ENCODE measurements at places on chromosomes 11 and 22.

DNA sequence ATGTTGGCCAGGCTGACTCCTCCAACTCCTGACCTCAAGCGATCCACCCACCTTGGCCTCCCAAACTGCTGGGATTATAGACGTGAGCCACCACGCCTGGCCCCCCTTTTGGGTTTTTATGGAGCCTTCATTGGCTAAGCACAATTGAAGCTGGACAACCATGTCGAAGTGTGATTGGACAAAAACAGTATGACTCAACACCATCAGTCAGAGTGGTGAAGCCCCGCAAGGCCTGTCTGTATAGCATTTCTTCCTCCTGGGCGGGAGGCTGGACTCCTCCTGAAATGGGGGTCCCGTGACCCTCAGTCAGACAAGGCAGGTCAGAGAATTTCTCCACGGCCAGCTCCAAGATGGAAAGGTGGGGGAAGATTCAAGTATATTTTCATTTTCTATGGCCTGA is 3.1 kb upstream of the PARVB start:
- peak; percentile 54 for DNase-seq

GRCh38 chr22:26172389-26172990 is 3.2 kb downstream of the SEZ6L start:
- DNase-seq: peak; percentile 27

DNA sequence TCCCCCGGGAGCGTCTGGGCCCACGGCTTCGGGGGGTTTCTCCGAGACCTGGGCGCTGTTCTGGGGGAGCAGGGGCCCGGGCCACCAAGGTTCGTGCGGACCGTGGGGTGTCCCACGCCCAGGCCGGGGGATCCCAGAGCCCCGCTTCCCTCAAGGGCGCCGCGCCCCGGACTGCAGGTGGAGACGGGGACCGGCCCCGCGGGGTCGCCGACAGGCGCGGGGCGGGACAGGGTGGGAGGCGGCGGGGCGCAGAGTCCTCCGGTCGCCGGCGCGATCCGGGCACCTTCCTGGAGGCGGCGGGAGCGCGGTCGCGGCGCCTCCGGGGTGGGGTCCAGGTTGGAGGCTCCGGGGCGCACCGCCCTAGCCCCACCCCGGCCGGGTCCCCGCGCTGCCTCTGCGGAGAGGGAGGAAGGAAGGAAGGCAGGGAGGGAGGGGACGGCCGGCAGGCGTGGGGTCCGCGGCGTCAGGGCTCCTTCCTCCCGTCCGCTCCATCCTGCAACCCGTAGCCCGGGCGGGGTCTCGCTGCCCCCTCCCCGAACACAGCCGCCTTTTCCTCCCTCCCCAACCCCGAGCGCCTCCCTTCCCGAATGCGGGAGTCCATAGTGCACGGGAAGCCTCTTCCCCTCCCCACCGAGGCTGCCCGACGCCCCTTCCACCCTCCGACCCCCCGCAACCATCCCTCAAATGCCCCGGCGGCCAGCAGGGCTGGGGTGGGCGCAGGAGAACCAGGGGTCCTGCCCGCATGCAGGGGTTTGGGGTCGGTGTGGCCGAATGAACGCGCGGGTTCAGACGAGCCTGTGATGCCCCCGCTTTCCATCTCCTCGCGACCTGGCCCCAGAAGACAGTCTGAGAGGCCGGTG is 4.3 kb upstream of the ZBED4 start:
- DNase-seq: no peak

DNA sequence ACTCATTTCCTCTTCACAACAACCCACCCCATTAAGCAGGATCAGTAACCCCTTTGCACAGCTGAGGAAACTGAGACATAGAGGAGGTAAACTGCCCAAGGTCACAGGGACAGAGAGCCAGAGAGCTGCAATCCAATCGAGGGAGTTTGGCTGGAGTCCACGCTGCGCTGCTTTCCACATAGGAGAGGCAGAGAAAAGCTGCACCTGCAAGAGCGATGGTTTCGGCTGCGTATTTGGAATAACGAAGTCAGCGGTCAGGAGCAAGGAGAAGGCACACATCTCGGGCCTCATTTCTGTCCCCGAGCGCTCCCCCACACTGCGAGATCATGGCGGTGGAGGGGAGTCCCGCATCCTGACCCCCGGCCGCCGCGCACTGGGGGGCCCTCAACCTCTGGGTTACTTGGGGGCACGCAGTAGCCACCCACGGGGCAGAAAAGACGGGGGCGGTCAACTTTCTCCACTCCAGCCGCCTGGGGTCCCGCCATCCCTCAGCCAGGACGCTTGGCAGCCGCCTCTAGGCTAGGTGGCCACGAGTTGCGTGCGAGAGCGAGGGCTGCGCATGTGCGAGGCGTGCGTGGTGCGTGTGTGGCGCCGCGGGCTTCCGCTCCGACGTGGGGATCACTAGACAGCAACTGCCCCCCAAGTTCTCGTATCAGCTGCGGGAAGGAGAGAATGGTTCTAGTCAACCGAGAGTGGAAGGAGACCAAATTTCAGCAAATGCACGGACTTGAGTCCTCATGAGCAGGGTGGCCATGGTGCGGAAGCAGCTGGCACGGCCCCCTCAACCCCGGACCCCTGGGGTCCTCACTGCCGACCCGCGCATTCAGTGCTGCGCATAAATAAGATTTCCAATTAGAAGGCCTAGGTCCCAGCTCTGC is 42.3 kb upstream of the CLDN5 start:
- no peak for DNase-seq

GRCh38 chr11:7515447-7515886 is 1.7 kb downstream of the PPFIBP2 start:
- DNase-seq: no peak

- no peak for DNase-seq
Measured at GRCh38 chr11:127866109-127866508, 721.2 kb downstream of the ETS1 start.

DNA sequence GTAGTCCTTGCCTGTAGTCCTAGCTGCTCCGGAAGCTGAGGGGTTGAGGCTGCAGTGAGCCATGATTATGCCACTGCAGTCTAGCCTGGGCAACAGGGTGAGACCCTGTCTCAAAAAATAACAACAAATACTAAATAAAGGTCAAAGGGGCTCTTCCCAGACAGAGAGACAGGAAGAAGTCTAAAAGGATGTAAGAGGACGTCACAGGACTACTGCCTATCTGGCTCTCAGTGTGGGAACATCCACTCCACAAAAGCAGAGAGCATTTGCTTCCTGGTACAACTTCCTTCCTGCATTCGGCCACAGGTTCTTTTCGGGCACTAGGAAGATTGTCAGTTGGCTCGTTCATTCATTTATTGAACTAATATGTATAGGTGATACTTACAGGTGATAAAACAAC is 110.6 kb downstream of the SGSM3 start:
- no peak for DNase-seq

GRCh38 chr11:96235751-96236150 is 107.2 kb downstream of the MAML2 start:
- DNase-seq: peak; percentile 61

GRCh38 chr22:43162412-43163150 is 11.2 kb downstream of the TSPO start:
- DNase-seq: no peak

DNA sequence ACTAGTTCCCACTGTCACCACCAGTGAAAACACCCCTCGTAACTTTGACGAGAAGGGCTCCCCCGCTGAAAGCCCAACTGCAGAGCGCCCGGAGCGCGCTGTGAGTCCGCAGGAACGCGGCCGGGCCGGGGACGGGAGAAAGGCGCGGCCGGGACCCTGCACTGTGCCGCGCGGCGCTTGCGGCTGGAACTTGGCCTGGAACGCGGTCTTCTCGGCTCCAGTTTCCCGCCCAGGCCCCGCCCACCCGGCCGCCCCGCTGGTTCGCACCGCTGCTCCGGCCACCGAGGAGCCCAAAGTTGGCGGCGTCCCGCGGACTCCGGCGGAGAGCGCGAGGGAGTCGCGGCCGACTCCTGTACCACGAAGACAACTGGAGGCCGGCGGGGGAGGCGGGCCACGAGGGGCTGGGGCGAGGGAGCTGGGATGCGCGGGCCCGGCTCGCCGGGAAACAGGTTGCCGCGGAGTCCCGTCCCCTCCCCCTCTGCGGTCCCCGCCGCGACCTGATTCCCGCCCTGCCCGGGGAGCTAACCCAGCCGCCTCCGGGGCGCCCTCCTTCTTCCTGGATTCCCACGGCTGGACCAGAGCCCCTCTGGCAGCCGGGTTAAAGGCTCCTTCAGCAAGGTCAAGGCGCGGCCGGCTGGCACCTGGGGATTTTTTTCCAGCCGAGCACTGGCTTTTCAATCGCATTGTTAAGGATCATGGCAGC is 3.4 kb downstream of the TENM4 start:
- DNase-seq: peak; percentile 51

DNA sequence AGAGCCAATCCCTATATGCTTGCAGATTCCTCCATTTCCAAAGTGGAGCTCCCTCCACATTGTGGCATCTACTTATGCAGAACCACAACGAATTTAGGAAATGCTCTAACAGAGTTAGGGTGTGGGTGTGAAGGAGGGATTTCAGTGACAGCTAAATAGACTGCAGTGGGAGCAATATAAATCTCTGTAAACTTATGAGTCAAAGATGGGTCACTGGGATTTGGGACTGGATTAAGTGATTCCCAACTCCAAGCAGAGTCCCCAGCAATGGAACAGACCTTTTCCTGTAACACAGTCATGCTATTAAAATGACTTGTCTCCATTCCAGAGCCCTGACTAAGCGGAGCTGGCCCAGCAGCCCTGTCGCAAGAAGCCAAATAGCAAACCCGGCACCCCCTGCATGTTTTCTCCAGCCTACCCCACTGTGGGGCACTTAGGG is 36.6 kb downstream of the RPL27A start:
- DNase-seq: peak; percentile 89

DNA sequence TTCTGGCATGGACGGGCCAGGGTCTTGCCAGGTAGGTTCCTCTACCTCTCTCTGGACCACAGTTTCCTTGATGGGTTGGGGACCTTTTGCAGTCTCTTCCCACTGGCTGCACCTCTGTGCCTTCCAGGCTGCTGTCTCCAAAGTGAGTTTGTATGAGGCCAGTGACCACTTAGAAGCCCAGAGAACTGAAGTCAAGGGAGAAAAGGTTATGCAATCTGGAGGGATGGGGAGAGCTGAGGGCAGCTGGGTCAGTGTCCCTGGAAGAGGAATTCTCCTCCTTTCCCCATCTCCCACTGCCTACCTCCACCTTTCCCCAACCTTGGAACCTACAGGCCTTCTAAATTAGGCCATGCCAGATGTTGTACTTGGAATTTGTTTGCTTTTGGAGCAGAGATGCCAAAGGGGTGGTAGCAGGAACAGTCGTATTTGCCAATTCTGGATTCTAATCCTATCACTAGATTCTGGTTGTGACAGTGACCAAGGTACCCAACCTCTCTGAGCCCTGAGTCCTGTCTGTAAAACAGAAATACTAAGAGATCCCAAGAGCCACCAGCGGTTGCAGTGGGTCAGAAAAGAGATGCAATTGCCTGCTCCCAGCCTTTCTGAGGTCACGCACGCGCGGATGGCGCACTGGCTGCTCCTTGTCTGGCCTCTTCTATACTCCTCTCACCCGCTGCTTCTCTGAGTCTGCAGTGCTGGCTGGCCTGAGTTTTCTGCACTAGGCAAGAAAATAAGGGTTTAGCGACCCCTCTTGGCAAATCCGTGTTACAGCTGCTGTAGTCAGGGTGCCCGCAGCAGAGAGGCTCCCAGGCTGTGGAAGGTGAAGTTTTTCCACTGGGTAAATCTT is 10.7 kb upstream of the ACCSL start:
- DNase-seq: peak; percentile 86

DNA sequence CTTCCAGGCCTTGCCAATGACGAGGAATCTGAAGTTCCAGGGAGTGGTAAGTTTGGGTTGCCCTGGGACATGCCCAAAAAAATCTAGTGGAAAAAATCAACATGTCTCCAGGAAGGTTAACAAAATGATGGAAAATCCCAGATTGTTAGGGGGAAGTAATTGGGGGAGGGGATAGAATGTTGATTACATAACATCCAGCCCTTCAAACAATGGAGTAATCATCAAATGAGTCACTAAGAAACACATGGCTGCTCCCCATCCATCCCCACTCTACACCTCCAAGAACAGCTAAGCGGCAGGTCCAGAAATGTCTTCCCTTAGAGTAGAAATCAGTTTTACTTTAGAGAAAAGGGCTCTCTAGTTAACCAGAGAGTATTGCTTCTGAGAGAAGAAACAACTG is 94.9 kb downstream of the ETS1 start:
- peak; percentile 68 for DNase-seq

DNA sequence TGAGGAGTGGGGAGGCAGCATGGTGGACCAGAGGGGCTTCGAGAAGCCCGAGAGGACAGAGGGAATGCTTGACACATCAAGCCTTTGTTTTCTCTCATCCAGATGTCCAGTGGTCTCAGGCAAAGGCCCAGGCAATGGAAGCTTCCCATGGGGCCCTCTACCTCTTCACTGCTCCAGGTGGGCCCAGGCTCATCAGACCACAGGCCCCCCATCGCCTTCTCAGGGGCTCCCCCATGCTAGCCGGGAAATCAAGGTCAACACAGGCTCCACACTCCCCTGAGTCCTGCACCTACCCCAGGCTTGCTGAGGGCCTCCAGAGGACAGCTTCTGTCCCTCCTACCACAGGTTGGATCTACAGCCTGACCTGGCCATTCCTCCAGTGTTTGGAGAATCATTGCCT is 157.5 kb downstream of the CHST1 start:
- no peak for DNase-seq

All from iris pigment epithelial cell (primary cell).